Left kidney (tissue), 8 donors: ENCODE measurements at places on chromosomes 3 and 15.

DNA sequence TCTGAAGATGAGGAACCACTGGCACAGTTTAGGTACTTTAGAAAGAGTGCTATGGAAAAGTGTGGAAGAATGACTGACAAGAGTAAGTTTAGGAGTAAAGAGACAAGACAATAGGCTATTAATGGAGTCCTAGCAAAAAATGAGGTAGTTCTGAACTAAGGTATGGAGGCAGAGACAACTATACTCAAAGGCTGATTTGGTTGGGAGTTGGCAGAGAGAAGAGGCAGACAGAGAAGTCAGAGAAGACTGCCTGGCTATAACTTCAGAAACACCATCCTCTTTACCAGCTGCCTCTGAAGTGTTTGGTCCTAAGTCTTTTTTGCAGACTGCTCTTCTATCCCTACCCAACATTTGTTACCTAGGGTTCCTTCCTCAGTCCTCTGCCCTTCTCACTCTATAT lies 19.2 kb downstream of the DYNC1LI1 start:
- DNase-seq: no peak

DNA sequence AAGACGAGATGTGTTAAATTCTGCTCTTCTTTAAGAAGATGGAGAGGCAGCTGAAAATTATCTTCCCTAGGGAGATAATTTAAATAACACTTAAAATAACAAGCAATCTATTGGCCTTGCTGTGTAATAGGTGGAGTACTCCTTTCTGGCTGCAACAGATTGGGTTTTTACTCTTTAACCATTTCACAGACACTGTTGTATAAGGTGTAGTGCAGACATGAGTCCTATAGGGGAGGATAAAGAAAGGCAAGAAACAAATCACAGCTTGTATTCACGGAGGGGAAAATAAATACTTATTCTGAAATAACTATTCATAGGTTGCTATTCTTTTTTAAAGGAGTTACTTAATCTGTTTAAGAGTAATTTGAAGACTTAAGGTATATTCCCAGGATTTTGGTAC lies 252.0 kb downstream of the ZPLD1 start:
- no peak for DNase-seq

DNA sequence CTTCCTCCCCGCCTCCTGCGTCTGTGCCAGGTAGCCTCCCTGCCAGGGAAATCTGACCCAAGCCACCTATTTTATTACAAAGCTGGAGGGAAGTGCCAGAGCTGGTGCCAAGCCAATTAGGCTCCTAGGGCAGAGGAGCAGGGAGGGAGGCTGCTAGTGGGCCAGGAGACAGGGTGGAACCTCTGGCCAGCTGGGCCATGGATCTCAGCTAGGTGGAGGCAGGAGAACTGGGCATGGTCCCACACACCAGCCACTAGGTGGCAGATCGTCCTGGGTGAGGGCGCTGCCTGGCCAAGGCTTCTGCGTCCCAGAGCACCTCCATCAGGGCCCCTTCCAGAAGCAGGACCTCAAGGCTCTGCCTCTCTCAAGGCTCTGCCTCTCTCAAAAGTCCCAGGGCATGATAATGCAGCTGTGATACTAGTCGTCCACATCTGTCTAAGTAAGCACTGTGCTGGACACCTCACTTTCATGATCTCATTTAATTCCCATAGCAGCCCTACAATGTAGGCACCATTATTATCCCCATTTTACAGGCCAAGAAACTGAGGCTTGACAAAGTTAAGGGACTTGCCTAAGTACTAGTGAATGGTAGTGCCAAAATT lies 4.5 kb upstream of the RFT1 start:
- DNase-seq: no peak

- DNase-seq: no peak
Observed at GRCh38 chr3:55879901-55880331, 392.8 kb upstream of the WNT5A start.

- no peak for DNase-seq
Observed at GRCh38 chr3:4406746-4407568, 60.1 kb downstream of the SUMF1 start.
